Occipital lobe (tissue), 3 donors: ENCODE measurements at places on chromosomes 4 and X. TPM values are rescaled to one million over a fixed set of nuclear protein-coding genes. Genes with fewer than 3 reads are reported as not detected.

The SPANXN3 gene
- not detected for total RNA-seq

GRCh38 chrX:9681422-9681821, 84.2 kb downstream of the GPR143 start:
- no peak for DNase-seq

GRCh38 chr4:149961876-149962597, 116.2 kb upstream of the DCLK2 start:
- DNase-seq = no peak

DNA sequence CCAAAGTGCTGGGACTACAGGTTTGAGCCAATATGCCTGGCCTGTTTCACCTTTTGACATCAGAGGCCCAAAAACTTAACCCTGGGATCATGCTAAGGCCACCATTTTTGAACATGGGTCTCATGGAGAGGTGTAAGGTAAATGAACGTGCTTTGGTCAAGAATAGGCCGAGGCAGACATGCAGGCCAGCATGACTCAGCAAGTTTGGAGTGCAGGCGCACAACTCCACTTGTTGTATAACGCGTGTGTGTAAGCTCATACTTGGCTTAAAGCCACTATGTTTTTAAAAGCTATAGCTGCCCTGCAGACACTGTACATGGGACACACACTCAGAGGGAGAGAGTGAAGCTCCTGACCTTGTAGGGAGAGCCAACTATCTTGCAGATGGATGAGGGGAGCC, 43.8 kb upstream of the HPSE start:
- DNase-seq = no peak

DNA sequence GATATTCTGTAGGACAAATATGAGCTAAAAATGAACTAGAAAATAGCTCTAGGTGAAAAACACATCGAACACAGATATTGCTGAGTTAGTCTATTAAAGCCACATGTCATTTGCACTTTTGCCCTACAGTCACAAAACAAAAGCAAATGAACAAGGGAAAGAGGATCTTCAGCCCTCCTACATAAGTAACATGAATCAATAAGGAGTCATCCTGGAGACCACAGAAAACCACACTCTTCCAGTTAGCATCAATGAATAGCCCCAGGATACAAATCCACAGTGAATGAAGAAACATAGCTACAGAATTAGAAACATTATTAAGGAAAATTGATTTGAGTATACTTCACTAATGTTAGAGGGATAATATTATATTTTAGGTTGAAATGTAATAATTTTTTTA, 311.4 kb downstream of the MAPK10 start:
- DNase-seq = no peak

DNA sequence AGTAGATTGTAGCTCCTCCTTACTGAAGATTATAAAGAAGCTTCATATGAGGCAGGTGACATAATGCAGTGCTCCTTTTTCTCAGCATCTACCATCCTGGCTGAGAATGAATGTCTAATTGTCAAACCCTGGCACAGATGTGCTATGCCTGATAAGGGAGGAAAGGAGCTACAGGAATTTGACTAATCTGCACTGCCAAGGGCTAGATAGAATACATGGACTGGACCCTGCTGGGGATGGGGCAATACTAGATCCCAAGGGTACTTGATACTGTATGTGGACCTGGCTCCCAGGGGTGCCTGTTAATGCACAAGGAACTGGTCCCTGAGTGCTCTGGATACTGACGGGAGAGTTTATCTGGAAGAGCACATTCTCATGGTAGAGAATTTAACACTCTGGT, 362.2 kb upstream of the EMCN start:
- DNase-seq = no peak

- no peak for DNase-seq
Measured at GRCh38 chr4:182736207-182736606, 181.0 kb downstream of the DCTD start.

GRCh38 chr4:183321516-183321915, 710 bp downstream of the CLDN24 start:
- no peak for DNase-seq

DNA sequence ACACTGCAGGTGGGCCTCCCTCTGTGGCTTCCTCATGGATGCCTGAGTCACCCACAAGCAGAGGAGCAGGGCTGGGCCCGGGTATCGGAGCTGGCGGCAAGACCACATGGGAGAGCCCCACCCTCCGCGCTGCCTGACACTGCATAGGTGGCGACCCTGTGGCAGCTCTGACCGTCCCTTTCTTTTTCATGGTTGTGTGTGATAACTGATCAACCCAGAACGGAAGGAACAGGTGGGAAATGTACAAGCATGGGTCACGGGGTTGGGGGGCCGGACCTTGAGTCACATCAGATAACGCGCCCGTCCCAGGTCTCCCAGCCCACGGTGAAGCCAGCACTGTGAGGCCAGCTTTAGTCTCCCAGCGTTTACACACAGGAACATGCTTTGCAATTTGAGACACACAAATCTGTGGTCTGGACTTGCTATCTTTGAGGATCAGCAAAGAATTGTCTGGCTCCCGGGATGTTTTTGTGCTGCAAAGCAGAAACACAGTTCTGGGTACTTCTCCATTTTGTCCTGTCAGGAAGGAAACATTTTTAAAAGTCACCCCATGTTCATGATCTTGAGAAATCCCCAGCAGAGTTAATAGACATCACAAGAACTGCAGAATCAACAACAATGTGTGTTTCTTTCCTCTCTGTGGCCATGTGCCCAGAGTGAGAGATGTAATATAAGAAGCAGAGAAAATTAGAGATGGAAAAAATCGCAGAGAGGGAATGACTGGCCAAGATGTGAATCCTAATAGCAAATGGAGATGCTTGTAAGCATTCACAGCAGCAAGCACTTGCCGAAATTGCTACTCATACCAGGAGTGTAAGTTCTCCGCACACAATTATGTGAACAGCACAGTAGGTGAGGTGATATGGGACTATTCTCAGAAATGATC, 70.1 kb upstream of the CBR4 start:
- no peak for DNase-seq

DNA sequence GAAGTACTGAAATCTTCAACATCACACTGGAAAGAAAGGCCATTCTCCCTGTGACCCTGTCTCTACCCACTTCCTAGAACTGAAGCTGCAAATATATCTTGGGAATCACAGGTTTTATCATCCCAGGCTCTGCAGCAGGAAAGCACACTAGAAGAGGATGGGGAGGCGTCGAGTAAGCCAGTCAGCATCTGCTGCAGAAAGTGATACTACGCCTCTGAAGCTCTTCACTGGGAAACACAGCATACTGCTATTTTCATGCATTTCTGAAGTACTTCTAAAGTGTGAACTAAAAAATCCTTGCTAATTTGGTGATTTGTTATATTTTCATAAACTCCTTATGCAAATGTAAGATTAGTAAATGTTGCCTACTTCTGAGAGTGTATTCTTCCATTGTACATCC, 29.1 kb downstream of the RAB33B start:
- no peak for DNase-seq
